ENCODE measurements at places on chromosomes 16 and 17.

DNA sequence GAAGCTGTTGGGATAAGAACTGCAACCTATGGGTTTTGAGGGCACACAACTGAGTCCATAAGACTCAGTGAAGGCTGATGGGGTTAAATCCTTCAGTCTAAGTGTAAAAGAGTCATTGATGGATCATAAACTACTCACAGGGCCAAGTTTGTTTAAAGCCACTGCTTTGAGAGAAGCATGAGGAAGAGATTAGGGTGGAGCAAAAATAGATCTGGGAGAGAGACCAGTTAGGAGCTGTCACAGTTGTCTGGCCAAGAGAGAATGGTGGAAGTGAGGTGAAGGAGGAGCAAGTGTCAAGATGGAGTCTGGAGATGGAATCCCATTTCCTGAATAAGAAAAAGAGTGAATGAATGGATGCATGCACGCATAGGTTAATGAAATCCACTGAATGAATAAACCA is 379.1 kb upstream of the CDH11 start:
- DNase-seq, result no peak

- no peak for DNase-seq
Measured at GRCh38 chr16:56298116-56298515, 106.8 kb downstream of the GNAO1 start.

DNA sequence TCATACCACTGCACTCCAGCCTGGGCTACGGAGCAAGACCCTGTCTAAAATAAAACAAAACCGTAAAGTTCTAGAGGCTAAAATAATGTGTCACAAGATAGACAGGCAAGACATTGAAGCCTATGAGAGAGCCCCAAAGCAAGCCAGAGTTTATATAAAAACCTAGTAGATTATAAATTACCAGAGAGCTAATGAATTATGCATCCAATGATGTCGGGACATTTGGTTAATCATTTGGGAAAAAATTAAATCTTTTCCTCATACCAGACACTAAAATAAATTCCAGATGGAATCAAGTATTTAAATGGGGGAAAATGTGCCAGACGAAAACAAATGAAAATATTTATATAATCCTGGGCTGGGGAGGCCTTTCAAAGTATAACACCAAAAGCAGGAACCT is 24.2 kb downstream of the CCDC40 start:
- no peak for DNase-seq

DNA sequence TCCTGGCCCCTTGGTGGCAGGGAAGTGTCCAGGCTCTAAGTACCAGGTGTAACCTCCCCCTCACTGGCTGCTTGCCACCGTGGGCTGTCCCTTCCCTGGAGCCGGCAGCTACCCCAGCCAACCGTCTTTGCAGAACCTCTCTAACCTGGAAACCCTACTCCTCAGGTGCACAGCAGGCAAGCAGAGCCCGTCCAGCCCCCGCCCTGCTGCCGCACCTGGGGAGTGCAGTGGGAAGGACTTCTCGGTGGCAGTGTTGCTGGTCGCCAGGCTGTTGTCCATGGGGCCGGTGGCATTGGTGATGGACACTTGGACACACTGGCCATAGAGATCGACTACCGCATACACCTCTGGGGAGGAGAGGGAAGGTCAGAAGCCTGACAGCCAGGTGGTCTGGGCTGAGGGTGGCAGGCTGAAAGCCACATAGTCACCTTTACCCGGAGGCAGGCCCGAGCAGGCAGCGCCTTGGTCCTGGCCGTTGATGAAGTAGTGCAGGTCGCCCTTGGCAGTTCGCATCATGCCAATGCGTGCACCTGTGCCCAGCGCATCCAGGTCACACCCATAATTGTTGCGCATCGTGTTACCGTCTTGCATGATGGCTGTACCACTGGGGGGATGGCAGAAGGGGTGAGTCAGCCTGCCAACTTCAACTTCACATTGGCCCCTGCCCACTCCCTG is 6.5 kb downstream of the NEURL4 start:
- no peak for DNase-seq

DNA sequence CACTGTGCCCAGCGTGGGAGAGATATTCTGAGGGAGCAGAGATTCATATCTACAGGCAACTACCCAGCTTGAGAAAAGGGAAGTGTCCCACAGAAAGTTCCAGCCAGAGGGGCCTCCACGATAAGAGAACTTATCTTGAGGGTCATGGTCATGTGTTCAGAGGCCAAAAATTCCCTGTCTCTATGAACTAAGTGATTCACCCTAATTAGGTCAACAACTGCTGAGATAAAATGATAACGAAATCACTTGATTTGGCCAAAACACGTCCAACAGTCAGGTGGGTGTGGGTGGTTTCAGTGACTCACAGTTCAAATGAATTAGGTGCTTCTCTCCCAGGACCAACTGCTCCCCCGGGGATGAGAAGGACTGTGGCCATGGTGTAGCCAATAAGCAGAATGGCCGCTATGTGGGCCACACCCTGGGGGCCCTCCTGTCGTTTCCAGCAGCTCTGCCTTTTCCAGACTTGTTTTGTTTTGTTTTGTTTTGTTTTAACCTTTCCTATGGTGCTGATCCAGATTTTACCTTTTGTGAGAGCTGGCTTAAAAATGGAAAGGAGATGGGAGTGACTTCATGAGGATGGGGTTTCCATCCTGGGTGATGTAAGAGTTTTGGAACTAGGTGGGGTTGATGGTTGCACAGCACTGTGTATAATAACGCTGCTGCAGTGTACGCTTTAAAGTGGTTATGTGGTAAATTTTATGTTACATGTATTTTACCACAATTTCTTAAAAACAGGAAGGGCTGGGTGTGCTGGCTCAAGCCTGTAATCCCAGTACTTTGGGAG is 8.7 kb downstream of the DNAI2 start:
- no peak for DNase-seq

GRCh38 chr16:67040906-67041305 is 12.0 kb downstream of the CBFB start:
- no peak for DNase-seq

DNA sequence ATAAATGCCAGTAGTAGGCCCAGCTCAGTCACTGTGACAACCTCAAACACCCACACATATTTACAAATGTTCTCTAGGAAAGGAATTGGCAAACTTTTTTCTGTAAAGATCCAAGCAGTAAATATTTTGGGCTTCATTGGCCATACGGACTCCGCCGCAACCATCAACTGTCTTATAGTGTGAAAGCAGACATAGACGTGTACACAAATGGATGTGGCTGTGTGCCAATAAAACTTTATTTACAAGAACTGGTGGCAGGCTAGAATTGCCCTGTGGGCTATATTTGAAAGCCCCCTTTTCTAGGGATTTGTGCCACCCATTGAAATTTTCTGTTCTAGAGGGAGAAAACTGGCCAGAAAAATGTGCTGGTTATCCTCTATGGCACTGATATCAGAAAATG is 683.8 kb upstream of the EEF2KMT start:
- DNase-seq, result no peak

- DNase-seq, result no peak
Measured at GRCh38 chr16:88736088-88736487, 29.8 kb downstream of the CTU2 start.

- DNase-seq, result no peak
Measured at GRCh38 chr16:4293822-4294457, 21.1 kb upstream of the TFAP4 start.

- DNase-seq, result no peak
Measured at GRCh38 chr17:81916234-81917001, 1.6 kb downstream of the SIRT7 start.

GRCh38 chr16:88814144-88814502 is 2.4 kb upstream of the APRT start:
- no peak for DNase-seq

- DNase-seq, result no peak
Measured at GRCh38 chr17:77126519-77126918, 14.2 kb upstream of the SEC14L1 start.

GRCh38 chr16:87645802-87646201 is 43.5 kb downstream of the JPH3 start:
- no peak for DNase-seq

DNA sequence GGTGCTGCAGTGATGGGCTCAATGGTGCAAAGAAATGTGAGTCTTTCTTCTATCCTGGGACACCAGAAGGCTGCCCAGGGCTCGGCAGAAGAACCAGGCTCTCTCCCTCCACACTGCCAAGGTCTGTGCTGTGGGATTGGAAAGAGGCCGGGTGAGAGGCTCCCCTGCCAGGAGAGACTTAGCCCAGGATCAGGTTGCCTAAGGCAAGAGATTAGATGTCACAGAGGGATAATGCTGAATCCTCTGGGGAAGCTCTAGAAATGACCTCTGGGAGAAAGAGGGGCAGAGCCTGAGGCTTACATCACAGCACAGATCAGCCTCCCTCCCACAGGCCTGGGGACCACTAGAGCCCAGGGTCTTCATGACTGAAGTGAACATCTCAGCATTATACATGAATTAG is 5.7 kb upstream of the DOC2B start:
- DNase-seq, result no peak

- DNase-seq, result no peak
Measured at GRCh38 chr16:61471023-61471422, 565.2 kb downstream of the CDH8 start.

- DNase-seq, result no peak
Measured at GRCh38 chr16:90031186-90031930, 12.1 kb upstream of the DBNDD1 start.
